AG20443 (cell line): ENCODE measurements at places on chromosomes 7 and 10.

DNA sequence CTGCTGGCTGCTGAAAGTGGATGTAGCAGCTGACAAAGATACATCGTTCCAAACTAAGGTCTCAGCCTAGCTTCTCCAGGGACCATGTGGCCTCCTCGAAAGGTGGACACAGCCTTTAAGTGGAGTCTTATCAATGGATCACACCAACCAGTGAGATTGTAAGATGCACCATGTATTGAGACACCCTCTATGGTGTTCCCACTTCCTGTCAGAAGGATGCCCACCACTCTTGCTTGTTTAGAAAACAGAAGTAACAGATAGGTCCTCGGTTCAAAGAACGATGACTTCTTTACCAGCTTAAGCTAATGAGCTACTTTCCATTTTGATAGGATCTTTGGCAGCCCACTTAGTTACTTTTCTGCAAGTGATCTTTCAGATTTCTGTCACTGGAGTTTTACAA is 34.3 kb downstream of the SLC25A13 start:
- no peak for DNase-seq

- DNase-seq, result no peak
Measured at GRCh38 chr10:49597426-49598163, 12.5 kb upstream of the SLC18A3 start.

DNA sequence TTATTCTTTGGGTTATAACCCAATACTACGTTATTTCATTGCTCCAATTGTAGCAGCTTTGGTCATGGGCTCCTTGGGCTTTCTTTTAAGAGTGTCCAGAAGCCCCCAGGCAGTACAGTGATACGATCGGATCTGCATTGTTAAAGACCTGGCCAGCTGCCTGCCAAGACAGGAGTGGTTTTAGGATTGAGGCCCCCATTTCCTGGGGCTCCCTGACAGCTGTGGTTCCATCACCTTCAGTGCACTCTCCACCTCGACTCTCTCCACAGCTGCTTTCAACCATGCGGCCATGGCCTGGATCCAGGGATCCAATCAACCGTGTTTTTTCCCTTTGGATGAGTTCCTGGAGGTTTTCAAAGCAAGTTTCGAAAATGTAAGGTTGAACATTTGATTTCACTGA is 123.4 kb upstream of the BTBD16 start:
- no peak for DNase-seq

GRCh38 chr10:123136221-123136805 is 543 bp downstream of the HMX3 start:
- DNase-seq, result no peak

- DNase-seq, result no peak
Measured at GRCh38 chr7:47036909-47037308, 545.0 kb downstream of the TNS3 start.

DNA sequence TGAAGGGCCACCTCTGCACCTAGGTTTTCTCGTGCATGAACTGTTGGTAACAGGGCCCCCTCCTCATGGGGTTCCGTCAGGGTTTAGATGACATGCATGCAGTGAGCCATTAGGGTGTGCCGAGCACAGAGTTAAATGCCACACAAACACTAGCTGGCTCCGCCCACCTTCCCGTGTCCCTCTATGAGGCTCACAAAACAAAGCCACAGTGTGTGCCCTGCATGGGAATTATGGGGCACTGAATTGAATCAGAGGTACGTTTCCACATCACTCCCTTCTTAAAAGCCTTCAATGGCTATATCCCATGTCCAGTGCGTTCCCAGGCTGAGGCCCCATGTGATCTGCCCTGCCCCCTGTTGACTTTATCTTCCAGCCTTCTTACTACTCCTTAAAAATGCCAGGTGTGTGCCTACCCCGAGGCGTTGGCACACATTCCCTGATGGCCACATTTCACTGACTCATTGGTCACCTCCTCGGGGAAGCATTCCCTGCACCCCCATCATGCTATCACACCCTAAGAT is 35.7 kb downstream of the GSDME start:
- DNase-seq, result no peak

DNA sequence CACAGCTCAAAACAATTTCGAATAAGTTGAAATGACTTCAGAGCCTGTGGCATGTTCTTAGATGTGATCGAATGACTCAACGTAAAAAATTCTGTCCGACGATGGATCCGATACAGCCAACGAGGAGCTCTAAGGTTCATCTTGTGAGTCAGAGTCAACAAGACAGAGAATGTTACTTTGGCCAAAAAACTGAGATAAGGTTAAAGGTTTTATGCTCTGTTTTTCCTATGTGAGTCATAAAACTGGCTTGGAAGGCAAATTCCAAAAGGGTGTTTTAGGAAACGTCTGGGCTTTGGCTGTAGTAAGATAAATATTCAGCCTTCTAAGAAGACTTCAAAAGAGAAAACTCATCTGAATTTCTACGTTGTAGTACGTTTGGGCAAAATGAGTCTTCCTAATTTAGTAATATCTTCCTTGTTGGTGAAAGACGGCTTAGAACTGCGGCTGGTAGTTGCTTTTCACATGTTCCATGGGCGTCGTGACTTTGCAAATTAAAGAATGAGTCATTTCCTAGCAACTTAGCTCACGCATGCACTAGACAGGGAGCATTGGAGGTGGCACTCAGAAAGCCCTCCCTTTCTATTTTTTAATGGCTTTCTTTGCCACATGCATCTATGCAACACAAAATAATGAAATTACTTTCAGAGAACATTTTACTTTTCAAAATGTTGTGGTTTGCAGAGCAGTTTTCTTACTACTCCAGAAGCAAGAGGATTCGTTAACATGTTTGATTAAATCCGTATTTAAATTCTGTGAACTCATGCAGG is 28.2 kb downstream of the PFKP start:
- DNase-seq, result peak; percentile 88

- DNase-seq, result no peak
Measured at GRCh38 chr7:2936891-2937580, 92.9 kb upstream of the GNA12 start.
